ENCODE measurements at places on chromosomes 6 and 20.

- DNase-seq = peak; percentile 12
Observed at GRCh38 chr6:53431704-53432103, 83.0 kb upstream of the ELOVL5 start.

- no peak for DNase-seq
Observed at GRCh38 chr6:158039178-158039557, 57.5 kb downstream of the SYNJ2 start.

DNA sequence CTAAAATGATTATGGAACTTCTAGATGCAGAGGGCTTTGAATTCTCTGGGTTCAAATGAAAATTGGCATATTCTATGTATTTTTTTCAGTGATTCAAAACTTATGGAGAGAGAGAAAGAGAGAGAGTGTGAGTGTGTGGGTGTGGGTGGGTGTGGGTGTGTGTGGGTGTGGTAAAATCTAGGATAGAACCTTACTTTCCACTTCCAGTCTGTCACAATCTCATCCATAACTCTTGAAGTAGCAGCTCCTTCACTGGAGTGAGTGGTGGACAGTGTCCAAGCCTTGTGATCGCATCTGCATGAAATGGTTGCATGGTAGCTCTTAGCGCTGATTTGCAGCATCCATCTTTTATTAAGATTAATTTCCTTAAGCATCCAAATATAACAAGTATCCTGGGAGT, 37.7 kb downstream of the ADGB start:
- DNase-seq = no peak

GRCh38 chr6:30826961-30827342, 57.4 kb upstream of the DDR1 start:
- no peak for DNase-seq

DNA sequence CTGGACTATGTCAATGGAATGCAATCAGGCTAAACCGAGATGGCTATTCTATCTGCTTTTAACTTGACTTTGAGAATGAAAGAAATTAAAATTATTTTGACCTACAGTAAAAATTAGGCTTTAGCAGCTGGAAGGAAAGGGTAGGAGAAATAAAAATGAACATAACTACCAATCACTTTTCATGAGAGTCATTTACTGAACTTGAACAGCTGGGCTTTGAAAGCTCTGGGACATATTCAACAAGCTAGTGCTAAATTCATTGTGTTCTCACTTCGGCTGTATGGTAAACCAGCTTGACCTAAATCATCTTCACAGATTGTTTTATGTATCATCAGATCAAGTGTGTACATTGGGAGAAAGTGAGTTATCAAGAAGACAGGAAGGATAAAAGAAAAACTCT, 161.5 kb upstream of the STXBP5 start:
- no peak for DNase-seq

DNA sequence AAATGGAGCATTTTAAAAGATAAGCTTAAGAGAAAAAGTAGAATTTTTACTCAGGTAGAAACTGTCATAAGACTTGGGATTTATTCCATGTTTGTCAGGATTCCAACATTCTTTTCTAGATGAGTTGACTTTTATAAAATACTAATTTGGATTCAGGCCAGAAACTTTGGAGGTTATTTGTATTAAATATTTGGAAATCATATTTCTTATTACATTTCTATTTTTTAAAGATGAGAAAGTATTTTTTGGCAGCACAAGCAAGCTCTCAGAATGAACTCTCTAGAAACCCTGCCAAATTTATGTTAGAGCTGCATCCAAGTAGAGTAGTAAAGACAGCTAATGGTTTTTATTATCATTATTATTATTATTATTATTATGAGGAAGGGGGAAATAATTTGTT, 1014.9 kb upstream of the GJE1 start:
- no peak for DNase-seq

- DNase-seq = no peak
Observed at GRCh38 chr20:22394583-22394982, 189.8 kb downstream of the FOXA2 start.

GRCh38 chr6:1335367-1336037, 23.6 kb downstream of the FOXQ1 start:
- peak; percentile 40 for DNase-seq

- peak; percentile 44 for DNase-seq
Observed at GRCh38 chr6:4941782-4942672, 61.8 kb downstream of the RPP40 start.

DNA sequence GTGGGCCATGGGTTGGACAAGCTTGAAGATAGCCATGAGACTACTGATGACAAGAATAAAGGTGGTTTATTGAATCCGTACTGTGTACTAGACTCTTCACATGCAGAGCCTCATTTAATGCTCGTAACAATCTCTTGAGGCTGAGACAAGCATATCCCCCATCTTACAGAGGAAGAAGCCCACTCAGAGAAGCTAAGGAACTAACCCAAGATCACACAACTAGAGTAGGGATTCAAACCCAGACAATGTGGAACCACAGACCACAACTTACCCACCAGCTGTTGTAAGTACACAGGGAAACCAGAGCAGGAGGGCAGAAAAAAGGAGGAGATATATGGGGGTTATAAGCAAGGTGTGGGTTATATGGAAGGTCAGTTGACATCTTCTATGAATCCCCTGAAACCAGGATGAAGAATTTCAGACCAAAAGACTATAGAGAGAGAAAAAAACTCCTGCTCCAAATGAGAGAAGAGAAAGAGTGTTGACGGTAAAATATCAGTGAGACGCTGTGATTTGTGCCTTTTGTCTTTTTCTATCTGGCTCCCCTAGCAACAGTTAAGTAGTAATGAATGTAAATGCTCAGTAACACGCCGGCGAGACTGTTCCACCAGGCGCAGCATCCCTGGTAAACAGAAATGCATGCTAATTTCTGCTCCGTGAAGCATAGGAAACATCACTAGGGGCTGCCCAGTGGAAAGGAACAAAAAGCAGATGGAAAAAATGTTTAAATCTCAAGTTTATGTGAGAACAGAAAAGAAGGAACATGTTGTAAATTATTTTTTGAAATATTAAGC, 80.1 kb upstream of the SLC22A16 start:
- DNase-seq = no peak

DNA sequence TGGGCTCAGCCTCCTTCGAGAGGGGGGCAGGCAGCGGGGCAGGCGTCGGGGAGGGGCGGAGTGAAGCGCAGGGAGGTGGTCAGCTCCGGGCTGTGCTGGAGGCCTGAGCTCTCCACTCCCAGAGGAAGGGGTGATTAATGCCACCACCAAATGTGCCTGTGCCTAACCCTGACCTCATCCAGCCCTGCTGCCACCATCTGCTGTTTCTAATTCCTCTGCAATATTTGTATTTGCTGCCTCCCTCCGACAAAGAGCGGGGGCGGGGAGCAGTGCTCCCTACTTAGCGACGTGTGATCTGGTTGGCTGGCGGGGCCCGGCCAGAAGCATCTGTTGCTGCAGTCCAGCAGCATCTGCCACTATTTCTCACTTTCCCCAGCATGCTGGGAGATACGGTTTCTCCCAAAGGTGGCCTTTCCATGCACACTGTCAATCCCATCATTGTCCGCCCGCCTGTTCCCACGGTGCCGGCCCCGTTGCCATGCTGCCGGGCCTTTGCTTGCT, 47.0 kb downstream of the DLL1 start:
- peak; percentile 99 for DNase-seq
